NAMALWA (cell line): ENCODE measurements at places on chromosomes 1 and 21.

GRCh38 chr21:32612999-32613337, 791 bp upstream of the CFAP298 start:
- DNase-seq, result no peak

GRCh38 chr1:113246929-113247328, 143.4 kb upstream of the MAGI3 start:
- DNase-seq, result no peak

GRCh38 chr1:206035027-206035426, 11.3 kb upstream of the CTSE start:
- DNase-seq, result no peak

DNA sequence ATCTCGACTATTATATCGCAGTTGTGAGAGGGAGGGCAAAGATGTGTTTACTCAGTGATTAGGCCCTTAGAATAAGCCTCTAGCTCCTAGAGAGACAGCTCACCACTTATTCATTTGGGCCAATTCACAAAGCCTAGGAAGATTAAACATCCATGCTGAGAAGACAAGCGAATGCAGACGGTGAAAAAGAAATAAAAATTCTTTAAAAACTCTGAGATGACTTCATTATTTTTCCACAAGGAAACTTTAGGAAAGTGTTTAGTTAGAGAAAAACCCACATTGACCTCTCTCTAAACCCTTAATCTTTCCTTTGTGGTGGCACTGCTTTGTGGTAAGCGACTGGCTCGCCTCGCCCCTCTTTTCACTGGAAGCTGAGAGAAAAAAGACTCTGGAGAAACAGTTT, 146.8 kb upstream of the DMRTA2 start:
- no peak for DNase-seq

- no peak for DNase-seq
Observed at GRCh38 chr1:63630238-63630637, 37.0 kb downstream of the PGM1 start.

DNA sequence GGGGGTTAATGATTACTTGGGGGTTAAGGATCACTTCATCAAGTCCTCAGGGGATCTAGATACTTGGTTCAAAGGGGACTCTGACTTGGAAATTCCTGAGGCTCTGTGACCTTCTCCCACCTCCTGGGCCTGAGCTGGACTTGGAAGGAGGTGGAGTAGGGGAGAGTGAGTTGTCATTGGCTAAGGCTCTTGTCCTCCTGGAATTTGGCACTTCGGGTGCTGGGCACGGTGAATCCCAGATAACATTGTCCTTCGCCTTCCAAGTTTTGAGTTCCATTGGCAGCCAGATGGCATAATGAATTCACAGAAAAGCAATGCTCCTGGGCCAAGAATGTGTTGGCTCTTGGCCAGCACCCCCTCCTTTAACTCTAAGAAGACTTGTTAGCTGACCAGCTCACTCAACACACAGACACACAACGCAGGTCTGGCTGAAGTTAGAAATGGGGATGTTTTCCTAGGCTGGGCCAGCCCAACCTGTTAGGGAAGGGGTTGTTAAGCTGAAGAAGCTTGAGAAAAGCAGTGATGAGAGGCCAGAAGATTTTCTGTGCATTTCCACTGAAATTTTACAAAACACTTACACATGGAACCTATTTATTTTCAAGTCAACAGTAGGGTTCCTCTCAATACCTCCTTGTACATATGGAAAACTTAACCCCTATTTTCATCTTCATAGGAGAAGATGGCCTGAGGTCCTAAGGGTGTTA, 29.7 kb downstream of the SLC26A9 start:
- no peak for DNase-seq

DNA sequence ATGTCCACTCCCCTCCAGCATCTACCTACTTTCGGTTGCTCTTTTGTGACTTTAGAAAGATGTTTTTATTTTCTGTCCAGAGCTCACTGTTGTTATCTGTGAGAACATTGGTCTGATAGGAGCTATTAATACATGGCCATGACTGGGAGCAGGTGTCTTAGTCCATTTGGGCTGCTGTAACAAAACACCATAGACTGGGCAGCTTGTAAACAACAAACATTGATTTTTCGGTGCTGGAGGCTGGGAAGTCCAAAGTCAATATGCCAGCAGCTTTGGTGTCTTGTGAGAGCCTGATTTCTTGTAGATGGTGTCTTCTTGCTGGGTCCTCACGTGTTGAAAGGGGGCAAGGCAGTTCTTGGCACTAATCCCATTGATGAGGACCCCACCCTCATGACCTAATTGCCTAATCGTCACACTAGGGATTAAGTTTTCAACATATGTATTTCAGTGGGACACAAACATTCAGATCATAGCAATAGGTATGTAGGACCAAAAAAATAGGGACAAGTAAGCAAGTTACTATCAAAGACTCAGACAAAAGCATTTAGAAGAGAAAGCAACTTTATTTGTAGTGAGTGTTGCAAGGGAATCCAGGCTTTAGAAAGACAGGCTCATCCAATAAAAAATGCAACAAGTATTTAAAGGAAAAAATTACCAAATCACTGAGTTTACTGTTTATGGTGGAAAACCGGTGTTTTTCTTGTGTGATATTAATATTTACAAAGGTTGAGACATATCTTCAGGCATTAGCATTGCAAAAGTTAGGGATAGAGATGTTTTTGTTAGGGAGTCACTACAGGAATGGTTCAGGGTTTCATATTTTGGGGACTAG, 55.2 kb upstream of the WDR26 start:
- DNase-seq, result no peak

DNA sequence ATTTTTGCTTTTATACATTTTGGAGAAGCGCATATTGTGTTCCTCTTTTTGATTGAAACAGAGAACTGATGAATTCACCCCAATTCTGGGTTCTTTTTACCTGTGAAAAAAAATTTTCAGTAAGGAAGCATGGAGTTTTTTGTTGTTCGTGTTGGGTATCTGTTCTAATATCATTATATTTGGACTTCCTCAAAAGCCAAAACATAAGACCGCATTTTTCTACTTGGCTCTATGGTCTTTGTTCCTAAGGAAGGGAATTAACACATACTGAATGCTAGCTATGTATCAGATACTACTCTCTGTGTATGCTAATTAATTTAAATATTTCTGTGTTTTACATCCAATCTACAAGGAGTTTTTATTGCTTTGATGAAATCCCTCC, 12.9 kb downstream of the EPB41 start:
- no peak for DNase-seq

GRCh38 chr1:240284656-240285414, 193.2 kb downstream of the FMN2 start:
- no peak for DNase-seq

GRCh38 chr1:211548321-211549091, 30.5 kb downstream of the SLC30A1 start:
- DNase-seq, result no peak

- DNase-seq, result no peak
Observed at GRCh38 chr1:213604477-213604876, 383.3 kb upstream of the PROX1 start.

- DNase-seq, result no peak
Observed at GRCh38 chr21:39040494-39041110, 142.6 kb downstream of the PSMG1 start.

DNA sequence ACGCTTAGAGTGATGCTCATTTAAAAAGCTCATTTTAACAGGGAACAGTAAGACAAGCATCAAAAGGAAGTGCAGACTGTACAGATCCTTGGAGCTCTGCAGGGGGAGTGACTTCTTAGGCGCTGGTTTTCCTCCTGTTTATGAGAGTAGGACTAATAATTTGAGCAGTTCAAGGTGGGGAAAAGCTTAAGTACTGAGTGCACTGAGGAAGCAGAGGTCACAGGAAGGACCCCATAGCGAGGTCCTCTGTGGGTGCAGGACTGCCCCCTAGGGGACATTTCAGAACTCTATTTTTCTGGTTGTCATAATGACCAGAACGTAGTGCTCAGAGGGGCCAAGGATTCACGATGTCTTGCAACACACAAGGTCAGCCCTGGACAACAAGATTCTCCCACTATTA, 112.1 kb downstream of the HLCS start:
- peak; percentile 75 for DNase-seq
